Suppressor macrophage treated with lipopolysaccharide for 4 hours (primary cell): ENCODE measurements at places on chromosomes 16 and 17.

DNA sequence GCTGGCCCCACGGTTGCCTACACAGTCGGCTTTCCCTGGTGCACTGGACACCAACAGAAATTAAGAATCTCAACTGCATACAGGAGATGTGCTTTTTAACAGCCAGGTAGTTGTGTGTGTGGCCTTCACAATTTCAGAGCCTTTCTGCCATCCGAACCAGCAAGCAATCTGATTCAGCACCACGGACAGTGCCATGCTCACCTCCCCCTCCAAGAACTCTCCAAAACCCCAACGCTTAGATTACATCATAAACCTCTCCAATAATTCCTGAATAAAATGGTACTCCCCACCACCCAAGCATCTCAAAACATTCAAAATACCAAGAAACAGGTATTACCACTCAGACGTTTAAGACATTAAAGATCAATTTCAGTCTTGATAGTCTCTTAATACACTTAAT, 31.8 kb downstream of the USP7 start:
- DNase-seq: peak; percentile 31

- DNase-seq: no peak
Observed at GRCh38 chr17:13158494-13159240, 140.8 kb upstream of the ELAC2 start.

- no peak for DNase-seq
Observed at GRCh38 chr16:30775131-30775391, 11.9 kb downstream of the ZNF629 start.

DNA sequence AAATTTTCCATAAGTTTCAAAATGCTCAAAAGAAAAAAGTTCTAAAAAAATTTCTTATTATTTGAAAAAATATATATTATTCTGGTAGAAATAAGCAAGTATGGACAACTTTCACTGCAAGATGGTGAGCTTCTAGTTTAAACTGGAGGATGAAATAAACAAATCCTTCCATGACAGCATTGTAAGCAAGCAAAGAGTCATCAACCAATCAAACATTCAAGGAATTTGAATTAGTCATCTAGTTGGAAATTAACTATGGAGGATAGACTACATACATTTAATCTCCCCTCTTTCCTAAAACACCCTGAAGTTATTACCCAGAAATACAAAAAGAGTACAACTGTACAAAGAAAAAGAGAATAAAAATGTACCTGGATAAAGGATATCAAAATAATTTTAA, 51.0 kb upstream of the IRX5 start:
- no peak for DNase-seq

GRCh38 chr16:81143921-81144471, 47.8 kb upstream of the GCSH start:
- DNase-seq: no peak

- DNase-seq: no peak
Observed at GRCh38 chr16:67396159-67397035, 3.1 kb upstream of the TPPP3 start.

DNA sequence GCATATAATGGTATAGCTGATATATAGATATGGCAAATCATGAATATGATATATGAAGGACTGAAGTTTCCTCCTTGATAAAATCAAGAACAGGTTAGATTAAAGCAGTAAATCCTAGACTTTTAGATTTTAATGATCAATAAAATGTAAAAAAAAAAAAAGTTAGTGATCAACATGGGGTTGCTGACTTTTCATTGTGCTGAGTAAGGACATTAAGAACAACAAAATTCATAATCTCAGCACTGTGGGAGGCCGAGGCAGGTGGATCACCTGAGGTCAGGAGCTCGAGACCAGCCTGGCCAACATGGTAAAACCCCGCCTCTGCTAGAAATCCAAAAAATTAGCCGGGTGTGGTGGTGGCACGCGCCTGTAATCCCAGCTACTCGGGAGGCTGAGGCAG, 10.4 kb upstream of the CHD3 start:
- DNase-seq: no peak

- DNase-seq: no peak
Observed at GRCh38 chr17:64051153-64051552, 30.7 kb upstream of the ICAM2 start.

DNA sequence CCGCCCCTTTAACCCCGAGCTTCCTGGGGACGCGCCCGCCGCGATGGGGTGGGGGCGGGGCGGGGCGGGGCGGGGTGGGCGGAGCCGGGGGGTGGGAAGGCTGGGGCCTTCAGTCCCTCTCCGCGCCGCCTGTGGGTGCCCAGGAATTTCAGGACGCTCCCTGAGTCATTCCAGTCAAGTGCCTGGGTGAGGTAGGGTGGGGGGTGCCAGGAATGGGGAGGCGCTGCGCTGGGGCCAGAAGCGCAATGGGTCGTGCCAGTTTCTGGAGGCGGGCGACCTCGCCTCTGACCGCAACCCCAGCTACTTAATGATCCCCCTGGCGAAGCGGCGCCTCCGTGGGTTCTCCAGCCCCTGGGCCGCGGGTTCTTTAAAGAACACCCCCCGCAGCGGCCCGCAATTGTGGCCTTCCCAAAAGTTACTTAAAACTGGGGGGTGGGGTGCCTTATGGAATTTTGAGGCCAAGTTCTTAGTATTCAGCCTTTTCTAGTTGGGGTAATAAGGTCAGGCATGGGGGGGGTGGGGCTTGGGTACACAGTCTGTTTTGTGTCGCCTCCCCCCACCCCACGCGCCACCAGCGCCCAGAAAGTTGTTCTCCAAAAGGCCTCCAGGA, 826 bp upstream of the GSE1 start:
- peak; percentile 54 for DNase-seq

DNA sequence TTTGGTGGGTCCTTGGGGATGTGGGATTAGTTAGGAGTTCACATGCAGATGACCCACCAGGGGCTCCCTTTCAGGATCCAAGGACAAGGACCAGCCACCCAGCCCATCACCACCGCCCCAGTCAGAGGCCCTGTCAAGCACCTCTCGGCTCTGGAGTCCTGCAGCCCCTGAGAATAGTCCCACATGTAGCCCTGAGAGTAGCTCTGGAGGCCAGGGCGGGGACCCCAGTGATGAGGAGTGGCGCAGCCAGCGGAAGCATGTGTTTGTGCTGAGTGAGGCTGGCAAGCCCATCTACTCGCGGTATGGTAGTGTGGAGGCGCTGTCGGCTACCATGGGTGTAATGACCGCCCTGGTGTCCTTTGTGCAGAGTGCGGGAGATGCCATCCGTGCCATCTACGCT, 2.4 kb downstream of the MON1B start:
- DNase-seq: no peak

- DNase-seq: no peak
Observed at GRCh38 chr17:49555495-49556222, 20.0 kb upstream of the NXPH3 start.

DNA sequence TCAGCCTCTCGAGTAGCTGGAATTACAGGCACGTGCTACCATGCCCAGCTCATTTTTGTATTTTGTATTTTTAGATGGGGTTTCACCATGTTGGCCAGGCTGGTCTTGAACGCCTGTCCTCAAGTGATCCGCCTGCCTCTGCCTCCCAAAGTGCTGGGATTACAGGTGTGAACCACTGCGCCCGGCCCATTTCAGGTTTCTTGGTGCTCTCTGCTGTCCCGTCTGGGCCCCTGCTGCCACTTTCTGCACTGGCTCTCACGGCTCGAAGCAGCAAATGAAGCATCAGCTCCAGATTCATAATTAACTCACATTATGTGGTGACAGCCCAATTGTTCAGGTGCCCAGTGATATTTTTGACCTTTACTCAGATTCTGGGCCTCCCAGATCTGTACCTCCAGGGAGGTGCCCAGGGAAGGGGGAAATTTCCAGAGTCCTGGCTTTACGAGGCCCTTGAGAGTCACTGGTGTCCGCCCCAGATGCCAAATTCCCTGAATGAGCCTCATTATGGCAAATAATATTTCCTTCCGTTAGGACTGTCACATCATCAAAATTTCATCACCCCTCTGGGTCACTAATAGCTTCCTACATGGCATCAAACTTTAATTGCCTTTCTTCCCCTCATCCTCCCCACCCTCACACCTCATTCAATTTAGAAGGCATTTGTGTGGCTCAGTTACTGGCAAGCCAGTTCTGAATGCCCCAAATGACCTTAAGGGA, 9.0 kb downstream of the SDK2 start:
- DNase-seq: no peak

- no peak for DNase-seq
Observed at GRCh38 chr17:61313461-61314326, 85.9 kb upstream of the TBX2 start.

DNA sequence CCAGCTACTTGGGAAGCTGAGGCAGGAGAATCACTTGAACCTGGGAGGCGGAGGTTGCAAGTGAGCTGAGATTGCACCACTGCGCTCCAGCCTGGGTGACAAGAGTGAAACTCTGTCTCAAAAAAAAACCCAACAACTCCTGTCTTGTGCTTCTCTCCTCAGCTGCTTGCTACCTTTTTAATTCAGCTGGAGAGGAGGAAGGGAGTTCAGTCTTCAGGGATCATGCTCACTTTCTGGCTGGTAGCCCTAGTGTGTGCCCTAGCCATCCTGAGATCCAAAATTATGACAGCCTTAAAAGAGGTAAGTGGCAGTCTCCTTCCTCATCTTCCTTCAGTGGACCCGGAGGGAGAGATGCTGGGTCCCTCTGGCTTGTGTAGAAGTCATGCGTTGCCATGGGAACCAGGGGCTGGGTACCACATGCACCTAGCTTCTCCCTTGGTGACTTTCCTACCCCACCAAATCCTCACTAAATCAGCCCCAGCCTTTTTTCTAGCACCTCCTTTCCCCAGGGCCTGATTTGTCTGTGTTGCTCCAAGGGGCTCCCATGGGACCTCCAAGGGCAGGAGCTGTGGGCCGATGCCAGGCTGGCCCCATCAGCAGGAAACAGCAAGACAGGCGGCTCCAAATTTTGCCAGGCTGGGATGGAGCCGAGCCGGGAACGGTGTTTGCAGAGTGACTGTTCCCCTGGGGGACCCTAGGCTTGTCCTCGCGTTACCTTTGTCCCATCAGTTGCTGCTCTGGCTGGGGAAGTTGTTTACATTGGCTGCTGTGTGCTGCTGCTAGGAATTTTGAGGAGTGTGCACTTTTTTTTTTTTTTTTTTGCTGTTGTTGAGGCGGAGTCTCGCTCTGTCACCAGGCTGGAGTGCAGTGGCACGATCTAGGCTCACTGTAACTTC, 65.2 kb downstream of the ABCC1 start:
- no peak for DNase-seq

DNA sequence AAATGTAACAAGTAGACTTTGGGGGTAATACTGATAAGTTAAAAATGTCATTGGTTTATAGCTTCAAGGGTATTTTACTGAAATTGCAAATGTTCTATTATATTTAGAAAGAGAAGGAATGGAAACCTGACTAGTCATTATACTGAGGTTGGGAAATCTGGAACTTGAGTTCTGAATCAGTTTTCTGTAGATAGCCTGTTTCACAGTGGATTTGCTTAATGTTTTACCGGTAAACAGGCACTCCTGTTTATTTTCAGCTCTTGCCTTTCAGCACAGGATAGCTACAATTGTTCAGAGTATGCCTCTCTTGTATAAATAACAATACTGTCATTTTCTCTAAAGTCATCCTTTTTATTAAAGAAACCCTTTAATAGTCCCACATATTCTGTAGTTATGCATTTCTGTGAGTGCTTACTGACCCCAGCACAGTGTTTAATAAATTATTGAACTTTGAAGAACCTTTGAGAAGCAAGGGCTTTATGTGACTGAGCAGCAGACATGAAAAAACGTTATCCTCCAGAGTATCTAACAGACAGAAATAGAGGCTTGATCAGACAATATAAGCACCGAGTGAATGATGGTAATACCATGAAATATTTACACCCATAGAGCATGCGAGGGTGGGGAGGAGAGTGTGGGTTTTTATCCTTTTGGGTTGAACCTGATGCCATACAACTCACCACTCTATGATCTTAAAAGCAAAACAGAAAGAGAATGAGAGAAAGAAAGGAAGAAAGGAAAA, 58.2 kb downstream of the FTO start:
- peak; percentile 51 for DNase-seq

DNA sequence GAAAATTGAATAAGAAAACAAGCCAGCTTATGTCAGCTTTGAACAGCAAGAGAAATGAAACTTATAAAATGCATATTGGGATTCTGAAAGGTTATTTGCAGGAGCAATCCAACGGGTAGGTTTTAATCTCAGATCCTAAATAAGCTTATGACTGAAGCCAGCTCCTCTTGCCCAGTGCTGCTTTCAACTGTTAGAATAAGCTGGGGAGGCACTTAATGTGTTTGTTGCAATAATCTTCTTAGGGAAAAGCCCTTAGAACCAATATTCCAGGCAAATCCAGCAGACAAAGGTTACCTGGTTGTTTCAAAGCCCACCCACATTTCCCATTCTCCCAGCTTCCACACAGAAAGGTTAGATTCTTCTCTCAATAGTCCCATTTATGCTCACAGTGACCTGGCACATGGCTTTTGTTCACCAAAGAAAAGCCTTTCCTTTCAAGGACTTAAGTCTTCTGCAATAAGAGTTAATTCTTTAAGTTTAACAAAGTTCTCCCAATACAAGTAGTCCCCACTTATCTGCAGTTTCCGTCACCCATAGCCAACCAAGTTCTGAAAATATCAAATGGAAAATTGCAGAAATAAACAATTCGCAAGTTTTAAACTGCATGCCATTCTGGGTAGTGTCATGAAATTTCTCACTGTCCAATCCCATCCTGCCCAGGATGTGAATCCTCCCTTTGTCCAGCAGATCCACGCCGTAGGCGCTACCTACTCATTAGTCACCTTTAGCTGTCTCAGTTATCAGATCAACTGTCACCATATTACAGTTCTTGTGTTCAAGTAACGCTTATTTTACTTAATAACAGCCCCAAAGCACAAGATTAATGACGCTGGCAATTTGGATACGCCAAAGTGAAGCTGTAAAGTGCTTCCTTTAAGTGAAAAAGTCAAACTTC, 5.9 kb downstream of the TEX2 start:
- DNase-seq: no peak

- no peak for DNase-seq
Observed at GRCh38 chr17:60471451-60471850, 49.2 kb downstream of the CHCT1 start.

- DNase-seq: no peak
Observed at GRCh38 chr16:1278477-1278876, 22.6 kb downstream of the TPSD1 start.

- no peak for DNase-seq
Observed at GRCh38 chr17:41304091-41304490, 1.4 kb upstream of the KRTAP29-1 start.

GRCh38 chr17:56909742-56910508, 3.9 kb downstream of the TRIM25 start:
- DNase-seq: peak; percentile 51
